Upper lobe of left lung (tissue), 6 donors: ENCODE measurements at places on chromosomes 5 and 9. TPM values are rescaled to one million over a fixed set of nuclear protein-coding genes. Genes with fewer than 3 reads are reported as not detected.

DNA sequence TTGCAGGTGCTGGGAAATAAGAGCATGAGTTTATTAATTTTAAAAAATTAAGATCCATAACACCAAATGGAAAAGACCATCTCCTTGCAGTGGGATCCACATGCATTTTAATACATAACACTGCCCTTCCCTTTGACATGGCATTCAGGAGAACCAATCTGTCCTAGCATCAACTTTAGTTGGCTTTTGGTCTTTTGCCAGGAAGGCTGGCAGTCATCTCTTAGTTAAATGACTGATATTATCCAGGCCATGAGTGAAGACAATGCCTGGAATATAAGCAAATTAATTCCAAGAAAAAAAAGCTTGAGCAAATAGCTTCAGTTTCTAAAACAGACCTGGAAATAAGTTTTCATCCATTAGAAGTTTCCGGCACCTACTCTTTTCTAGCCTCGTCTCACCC lies 55.1 kb upstream of the OTULINL start:
- no peak for DNase-seq

DNA sequence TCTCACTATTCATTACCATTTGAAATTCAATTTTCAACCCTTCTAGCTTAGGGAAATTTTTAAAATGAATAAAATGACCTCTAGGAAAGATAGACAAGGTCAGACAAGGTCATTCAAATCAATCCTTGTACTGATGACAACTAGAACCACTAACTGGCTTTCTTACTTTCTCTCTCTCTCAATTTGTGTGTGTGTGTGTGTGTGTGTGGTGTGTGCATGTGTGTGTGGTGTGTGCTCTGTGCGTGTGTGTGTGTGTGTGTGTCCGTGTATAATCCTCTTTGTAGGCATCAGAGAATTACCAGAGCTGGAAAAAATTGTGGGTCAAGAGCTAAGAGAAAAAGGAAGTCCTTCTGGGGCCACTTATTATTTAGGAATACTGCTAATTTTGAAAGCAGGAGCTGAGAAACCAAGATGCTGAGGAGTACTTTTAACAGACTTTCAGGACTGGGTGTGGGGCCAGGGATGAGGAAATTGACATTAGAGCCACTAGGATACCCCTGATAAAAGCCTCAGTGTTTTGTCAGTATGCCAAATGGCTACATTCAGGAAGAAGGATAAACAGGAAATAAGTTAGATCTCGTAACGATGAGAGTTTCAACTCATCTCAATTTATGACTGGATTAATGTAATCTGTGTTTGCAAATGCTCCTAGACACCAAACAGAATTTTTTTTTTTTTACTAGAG lies 723.3 kb downstream of the CETN3 start:
- DNase-seq, result no peak

Gene LEAP2
- 0.74 TPM for total RNA-seq

GRCh38 chr5:31000287-31000686 lies 193.2 kb upstream of the CDH6 start:
- DNase-seq, result no peak

DNA sequence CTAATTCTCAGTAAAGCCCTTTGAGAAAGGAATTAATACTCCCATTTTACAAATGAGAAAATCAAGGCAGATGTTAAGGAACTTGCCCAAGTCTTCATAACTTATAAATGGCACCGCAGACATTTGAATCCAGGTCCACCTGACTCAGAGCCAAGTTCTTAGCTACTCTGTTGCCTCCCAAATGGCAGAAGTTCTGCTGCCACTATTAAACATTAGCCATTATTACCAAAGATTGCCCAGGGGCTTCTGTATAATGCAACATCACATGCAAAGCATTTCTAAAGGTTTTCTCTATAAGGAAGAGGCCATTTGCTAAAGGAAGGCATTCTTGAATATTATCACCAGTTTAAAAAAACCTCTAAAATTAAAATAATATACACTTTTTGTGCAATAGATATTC lies 28.3 kb downstream of the TPD52L3 start:
- no peak for DNase-seq

DNA sequence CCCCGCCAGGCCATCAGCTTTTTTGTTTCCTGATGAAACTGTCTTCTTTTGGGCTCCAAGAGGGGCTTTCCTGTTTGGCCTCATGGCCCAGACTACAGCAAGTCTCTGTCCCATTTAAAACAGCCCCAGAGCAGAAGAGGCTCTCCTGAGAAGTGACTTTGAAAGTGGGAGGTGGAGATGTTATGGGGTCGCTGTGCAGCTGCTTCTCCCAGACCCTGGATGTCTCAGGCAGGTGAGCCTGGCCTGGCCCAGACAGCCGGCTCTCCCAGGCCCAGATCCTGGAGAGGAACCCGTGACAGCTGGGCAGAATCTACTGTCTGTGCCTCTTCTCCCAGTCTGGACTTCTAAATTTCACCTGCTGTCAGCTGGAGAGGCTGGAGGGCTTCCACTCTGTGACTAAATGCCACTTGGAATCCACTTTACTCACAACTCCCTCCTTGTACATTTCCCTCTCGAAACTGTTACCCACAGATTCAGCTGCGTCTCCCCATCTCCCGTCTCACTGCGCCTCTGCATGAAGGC lies 20.6 kb downstream of the FAM78A start:
- no peak for DNase-seq

DNA sequence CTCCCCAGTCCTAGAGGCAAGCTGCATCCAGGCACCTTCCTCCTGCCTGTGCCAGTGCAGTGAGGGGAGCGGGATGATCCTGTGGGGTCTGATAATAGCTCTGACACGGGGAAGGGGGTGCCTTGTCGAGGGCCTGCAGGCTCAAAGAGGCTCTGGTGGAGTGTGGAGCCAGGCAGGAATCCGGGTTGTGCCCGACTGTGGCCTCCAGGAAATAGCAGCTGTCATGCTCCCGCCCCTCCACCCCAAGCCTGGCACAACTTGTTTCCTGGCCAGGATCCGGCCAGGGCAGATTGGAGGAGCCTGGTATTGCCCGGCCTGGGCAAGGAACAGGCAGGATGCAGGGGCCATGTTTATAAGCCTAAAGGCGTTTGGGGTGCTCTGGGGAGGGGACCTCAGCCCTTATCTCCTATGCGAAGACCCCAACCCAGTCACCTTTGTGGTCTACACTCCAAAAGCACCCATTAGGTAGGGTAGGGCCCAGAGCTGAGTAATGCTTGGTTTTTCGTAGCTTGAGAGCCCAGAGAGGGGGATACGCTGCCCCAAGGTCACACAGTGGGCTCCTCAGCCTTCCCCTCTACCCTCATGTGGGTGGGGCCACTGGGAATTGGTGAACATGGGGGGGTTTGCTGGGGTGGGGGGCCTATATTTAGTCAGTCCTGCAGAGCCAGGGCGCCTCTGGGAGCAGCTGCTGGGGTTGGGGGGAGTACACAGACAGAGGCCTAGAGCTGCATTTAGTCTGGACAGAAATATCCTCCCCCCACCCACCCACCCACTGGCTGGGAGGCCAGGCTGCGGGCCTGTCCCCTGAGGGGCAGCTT lies 12.2 kb downstream of the CXXC5 start:
- DNase-seq, result no peak

Gene PTPRD
- 7.4 TPM for total RNA-seq

- no peak for DNase-seq
Observed at GRCh38 chr5:35461530-35461929, 156.1 kb upstream of the SPEF2 start.
